ENCODE measurements at places on chromosomes 6 and 20.

DNA sequence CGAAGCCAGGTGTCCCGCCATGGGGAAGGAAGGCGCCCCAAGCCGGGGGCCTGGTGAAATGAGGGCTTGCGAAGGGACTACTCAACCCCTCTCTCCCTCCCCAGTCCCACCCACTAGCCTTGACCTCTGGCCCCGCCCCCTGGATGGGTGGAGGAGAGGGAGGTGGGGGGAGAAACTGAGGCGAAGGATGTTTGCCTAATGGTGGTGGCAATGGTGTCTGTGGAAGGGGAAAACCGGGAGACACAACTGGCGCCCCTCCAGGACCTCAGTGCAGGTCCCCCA is at the start of gene POU5F1:
Gene POU5F1, minus strand, starts transcription at position 83 of the 282 bp plus-strand sequence. Its CDS starts 62 bp downstream, at position 21.
- DNase-seq: no peak

DNA sequence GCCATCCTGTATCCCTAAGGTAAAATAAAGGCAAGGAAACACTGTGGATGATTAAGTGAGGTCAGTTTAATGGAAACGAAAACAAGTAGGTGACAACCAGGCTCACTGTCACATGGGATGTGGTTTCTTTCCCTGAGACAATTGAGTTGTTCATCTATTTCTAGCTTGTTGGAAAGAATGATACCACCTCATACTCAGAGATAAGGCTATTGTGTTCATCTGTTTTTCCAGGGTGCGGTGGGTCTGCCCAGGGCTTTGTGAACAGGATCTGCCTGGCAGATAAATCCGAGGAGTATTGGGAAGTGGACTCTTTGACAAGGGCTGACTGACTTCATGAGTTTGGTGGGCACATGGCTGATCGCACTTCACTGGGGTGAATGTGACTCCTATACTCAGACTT is 80.8 kb upstream of the TIAM2 start:
- no peak for DNase-seq

DNA sequence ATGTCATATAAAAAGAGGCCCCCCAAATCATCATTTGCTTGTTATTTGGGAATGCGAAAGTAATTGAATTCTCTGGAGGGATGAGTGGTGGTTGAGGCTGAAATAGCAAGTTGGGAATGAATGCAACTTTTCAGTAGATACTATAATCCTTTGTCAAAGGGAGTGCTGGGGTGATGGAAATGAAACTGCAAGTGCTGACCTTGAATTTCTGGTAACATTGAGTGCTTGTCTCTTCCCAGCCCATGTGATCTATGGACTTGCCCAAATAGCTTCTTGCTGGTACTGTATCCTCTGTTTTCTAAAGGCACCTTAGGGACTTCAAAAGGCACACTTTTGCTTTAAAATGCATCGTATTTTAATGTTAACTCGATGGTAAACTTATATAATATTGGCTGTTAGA is 14.8 kb downstream of the PAQR8 start:
- no peak for DNase-seq

- no peak for DNase-seq
Measured at GRCh38 chr6:33431880-33432541, 12.1 kb downstream of the SYNGAP1 start.

DNA sequence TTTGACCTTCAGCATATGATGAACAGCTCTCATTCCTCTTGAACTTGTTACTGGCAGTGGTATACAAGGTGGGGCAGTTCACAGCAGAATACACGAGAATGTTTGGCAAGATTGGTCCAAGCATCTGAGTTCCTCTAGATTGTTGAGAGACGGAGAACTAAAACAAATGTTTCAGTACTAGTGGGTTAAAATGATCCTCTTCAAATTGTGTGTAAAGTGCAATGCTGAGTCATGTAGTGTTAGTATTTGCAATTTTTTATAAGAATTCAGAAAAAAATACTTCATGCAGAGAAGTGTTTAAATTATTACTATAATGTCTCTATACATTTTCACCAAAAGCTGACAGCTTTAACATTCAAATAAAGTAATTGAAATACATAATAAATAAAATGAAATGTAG is 879.8 kb downstream of the TFAP2A start:
- no peak for DNase-seq

GRCh38 chr20:63082308-63082938 is 75.7 kb upstream of the BHLHE23 start:
- no peak for DNase-seq

DNA sequence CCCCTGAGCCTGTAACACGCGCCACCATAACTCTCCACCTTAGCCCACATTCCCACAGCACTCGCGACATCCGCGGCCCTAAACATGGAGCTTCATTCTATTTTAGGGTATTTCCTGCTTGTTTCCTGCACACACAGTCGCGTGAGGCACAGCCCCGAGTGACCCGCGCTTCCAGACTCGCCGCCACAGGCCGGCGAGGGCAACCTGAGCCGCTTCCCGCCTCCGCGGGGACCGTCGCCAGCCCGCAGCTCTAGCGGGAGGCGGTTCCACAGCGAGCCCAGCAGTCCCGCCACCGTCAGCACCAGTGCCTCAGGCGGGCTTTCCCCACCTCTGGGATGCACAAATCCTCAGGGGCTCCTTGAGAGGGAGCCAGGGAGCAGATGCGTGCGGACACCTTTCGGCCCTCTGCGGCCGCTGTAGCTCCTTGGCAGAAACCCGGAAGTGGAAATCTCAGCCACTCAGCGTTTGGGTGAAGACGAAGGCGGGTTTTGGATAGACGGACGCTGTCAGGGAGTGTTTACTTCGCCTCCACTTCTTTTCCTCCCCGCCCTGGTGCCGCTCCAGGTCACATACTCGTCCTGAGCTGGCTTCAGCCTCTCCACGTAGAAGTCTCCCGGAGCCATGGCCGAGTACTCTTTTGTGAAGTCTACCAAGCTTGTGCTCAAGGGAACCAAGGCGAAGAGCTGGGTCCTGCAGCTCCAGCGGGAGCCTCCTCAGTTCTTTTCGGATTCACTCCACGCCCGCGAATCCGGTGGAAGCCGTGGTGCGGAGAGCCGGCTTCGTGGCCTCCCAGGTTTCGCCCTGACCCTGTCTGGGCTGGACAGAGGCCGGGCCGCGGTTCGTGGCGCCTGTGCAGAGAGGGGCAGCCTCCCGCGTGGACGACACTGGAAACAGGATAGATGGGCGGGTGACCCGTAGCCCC is 2177.4 kb upstream of the DEFB115 start:
- no peak for DNase-seq

GRCh38 chr6:32298632-32299336 is 72.9 kb downstream of the TSBP1 start:
- DNase-seq: peak; percentile 36

- no peak for DNase-seq
Measured at GRCh38 chr6:10545482-10545881, 24.3 kb downstream of the GCNT2 start.

Measured in GM04503 (cell line).